ENCODE measurements at places on chromosomes 7 and 10. TPM values are rescaled to one million over a fixed set of nuclear protein-coding genes. Genes with fewer than 3 reads are reported as not detected.

Gene TMEM176A
- not detected for total RNA-seq

Gene TRUB1
- 26.9 TPM for total RNA-seq

Gene NOS3
- total RNA-seq: 1.8 TPM

Gene KEL
- total RNA-seq: not detected

Gene HIP1
- 13.7 TPM for total RNA-seq

Gene EBF3
- total RNA-seq: 8.4 TPM

Gene AVPI1
- 62.7 TPM for total RNA-seq

Gene HOXA7
- total RNA-seq: 5.0 TPM

Gene CLRN3
- not detected for total RNA-seq

Gene TAS2R41
- not detected for total RNA-seq

Gene ASIC3
- 0.13 TPM for total RNA-seq

Gene PKD1L1
- 0.13 TPM for total RNA-seq

Gene PIK3AP1
- total RNA-seq: 0.26 TPM

Gene FXYD4
- total RNA-seq: not detected

Gene MMS19
- total RNA-seq: 56.3 TPM

Gene CTAGE6
- 3.4 TPM for total RNA-seq

Gene MMD2
- total RNA-seq: not detected

Gene XPNPEP1
- total RNA-seq: 74.1 TPM

Gene GAD2
- total RNA-seq: not detected

Gene CABCOCO1
- 6.8 TPM for total RNA-seq

Gene GJD4
- 0.22 TPM for total RNA-seq

Gene CCDC136
- 4.6 TPM for total RNA-seq

Gene TPK1
- 11.6 TPM for total RNA-seq

Gene AQP1
- 0.86 TPM for total RNA-seq

Gene HMX2
- total RNA-seq: not detected

Gene RELN
- under 0.01 TPM for total RNA-seq

Gene CPA2
- total RNA-seq: 0.43 TPM

Gene SPDYE5
- total RNA-seq: 0.13 TPM

Gene SAMD9L
- 30.7 TPM for total RNA-seq

Gene NKX2-3
- not detected for total RNA-seq

Gene DYDC1
- not detected for total RNA-seq

Gene TMEM273
- not detected for total RNA-seq

Gene PRSS37
- not detected for total RNA-seq

Gene OR2A1
- total RNA-seq: 0.39 TPM

Gene CLCN1
- not detected for total RNA-seq

Gene SFRP4
- total RNA-seq: 59.5 TPM

Gene TMEM26
- total RNA-seq: 11.8 TPM

Gene PRTFDC1
- 17.8 TPM for total RNA-seq

Gene CDK6
- 40.8 TPM for total RNA-seq

Gene IGF2BP3
- 0.26 TPM for total RNA-seq

Gene RAPGEF5
- 3.4 TPM for total RNA-seq

Gene YAE1
- total RNA-seq: 34.4 TPM

Gene RAMP3
- total RNA-seq: 0.13 TPM

Gene CDC14C
- 0.22 TPM for total RNA-seq

Gene RADIL
- 1.0 TPM for total RNA-seq

Gene MMP21
- total RNA-seq: not detected

Gene MUC12
- total RNA-seq: not detected

Gene PODXL
- 7.8 TPM for total RNA-seq

Gene TMEM140
- total RNA-seq: 12.0 TPM

Gene OR6V1
- not detected for total RNA-seq

Gene OPN1SW
- total RNA-seq: not detected

Gene EPO
- total RNA-seq: not detected

Gene IL2RA
- not detected for total RNA-seq

Gene MET
- 84.0 TPM for total RNA-seq

Gene FAM25A
- not detected for total RNA-seq

Gene PLAU
- 42.2 TPM for total RNA-seq

Gene PALD1
- 1.8 TPM for total RNA-seq

Gene SPDYE1
- not detected for total RNA-seq

Gene GNAI1
- 7.1 TPM for total RNA-seq

Gene SOSTDC1
- not detected for total RNA-seq

Data from articular chondrocyte of knee joint (primary cell).